ENCODE measurements at places on chromosomes 11 and 22. TPM values are rescaled to one million over a fixed set of nuclear protein-coding genes. Genes with fewer than 3 reads are reported as not detected.
A peak's percentile ranks its signal among the peaks of the same experiment; 100 is the strongest.

- no peak for DNase-seq
Observed at GRCh38 chr11:14619603-14620531, 23.7 kb upstream of the PDE3B start.

Gene F2
- not detected for total RNA-seq

GRCh38 chr11:2432628-2433071 lies 11.7 kb downstream of the TRPM5 start:
- peak; percentile 6 for DNase-seq

Gene BTG4
- not detected for total RNA-seq

Gene ARL2
- 128 TPM for total RNA-seq

Gene POTEH
- not detected for total RNA-seq

GRCh38 chr22:29695129-29695926 lies 24.5 kb upstream of the CABP7 start:
- DNase-seq = no peak

Gene OR52I2
- not detected for total RNA-seq

DNA sequence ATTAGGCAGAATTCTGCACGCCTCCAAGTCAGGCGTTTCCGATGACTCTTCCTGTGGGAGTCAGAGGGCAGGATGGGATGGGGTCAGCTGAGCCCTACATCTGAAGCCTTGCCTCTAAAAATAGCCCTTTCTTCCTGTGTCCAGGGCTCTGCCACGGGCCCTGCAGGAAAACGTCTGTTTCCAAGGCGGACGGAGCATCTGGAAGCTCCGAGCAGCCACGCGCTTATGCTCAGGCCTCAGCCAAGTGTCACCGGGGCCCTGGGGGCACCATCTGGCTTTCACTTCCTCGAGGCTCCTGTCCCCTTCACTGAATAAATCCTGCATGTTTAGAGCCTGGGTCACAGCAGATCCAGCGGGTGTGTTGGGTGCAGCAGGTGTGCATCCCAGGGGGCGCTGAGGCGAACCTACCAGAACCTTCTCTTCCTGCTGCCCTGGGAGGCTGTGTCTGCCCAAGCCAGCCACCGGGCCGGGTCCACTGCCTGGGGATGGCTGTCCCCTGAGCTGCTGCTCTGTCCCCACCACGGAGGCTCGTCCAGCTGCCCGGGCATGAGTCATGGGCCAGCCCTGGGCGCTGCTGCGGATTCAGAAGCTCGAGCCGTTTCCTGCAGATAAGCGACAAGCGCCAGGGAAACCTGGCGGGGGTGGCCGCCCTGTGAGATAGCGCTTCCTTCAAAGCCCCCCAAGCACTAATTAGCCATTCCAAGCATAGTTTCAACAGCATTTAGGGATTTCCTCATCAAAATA lies 32.0 kb upstream of the LINC01488 start:
- DNase-seq = peak; percentile 79

Gene TRPC6
- 0.22 TPM for total RNA-seq

GRCh38 chr11:60334005-60334620 lies 7.1 kb downstream of the MS4A6E start:
- DNase-seq = no peak

- DNase-seq = no peak
Observed at GRCh38 chr22:20237480-20238440, 30.4 kb downstream of the RTN4R start.

DNA sequence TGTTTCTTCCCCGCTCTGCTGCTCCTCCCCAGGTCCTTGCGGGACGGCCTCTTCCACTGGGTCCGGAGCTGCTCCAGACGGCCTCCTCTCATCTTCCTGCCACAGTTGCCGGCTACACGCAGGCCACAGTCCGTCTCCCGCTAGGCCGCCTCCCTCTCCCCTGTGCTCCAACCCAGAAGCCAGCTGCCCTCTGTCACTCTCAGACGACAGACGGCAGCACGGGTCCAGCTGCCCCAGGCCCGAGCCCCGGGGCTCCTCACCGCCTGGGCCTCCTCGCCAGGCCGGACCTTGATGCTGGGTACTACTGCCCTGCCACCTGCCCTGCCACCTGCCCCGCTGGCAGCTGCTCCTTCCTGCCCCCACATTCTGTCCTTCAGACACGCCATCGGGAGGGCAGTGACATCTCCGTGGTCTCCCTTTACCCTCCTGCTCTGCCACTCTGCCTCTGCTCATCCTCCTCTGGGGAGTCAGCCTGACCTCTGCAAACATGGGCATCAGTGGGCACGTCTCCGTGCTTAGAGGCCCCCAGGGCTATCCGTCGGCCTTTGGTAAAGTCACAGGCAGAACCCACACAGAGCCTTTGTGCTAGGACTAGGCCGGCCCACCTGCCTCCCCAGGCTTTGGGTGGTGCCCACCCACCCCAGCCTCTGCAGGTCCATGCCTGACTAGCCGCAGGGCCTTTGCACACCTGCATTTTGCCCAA lies 43.1 kb upstream of the TH start:
- no peak for DNase-seq

Gene JAML
- 2.9 TPM for total RNA-seq

Gene MS4A14
- 1.1 TPM for total RNA-seq

Measured in left ventricle myocardium inferior (tissue), 1 donor.